ENCODE measurements at places on chromosomes 4 and X.
A peak's percentile ranks its signal among the peaks of the same experiment; 100 is the strongest.

DNA sequence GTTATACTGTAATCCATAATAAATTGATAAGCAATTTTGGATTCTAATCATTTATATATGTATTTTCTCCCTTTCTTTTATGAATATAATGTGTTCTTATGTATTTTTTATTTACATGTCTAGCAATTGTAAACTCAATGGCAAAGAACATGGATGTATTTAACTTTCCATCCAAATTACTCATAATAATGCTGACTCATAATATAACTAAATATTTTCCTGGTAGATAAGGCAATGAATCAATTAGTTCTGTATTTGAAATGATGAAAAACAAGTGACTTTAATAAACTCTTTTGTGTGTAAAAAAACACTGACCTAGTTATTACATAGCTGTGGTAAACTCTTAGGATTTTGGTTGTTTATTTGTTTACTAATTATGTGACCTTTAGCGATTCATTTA lies 211.2 kb downstream of the DTHD1 start:
- no peak for DNase-seq

DNA sequence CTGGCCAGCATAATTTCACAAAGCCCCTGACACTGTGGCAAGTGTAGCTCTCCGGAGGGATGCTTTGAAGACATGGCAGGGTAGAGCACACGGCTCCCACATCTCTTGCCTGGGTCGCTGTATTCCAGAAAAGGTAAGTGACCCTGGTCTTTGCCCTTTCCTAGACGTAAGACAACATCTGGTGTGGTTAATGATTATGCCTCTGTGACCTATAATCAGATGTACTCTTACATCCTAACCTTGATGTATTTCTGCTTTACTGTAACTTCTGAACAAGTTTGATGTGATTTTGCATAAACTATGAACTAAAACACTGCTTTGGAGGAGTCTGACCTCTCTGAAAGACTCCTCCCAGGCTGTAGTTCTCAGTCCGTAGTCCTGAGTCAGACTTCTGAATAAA lies 59.1 kb upstream of the ACSL1 start:
- DNase-seq: no peak

- peak; percentile 96 for DNase-seq
Observed at GRCh38 chr4:26687728-26688127, 103.8 kb downstream of the TBC1D19 start.

- peak; percentile 8 for DNase-seq
Observed at GRCh38 chr4:175891851-175892250, 79.8 kb upstream of the GPM6A start.

GRCh38 chr4:122576261-122577188 lies 44.3 kb downstream of the IL21 start:
- DNase-seq: peak; percentile 45

GRCh38 chrX:13087322-13088155 lies 43.1 kb upstream of the FAM9C start:
- DNase-seq: peak; percentile 57

DNA sequence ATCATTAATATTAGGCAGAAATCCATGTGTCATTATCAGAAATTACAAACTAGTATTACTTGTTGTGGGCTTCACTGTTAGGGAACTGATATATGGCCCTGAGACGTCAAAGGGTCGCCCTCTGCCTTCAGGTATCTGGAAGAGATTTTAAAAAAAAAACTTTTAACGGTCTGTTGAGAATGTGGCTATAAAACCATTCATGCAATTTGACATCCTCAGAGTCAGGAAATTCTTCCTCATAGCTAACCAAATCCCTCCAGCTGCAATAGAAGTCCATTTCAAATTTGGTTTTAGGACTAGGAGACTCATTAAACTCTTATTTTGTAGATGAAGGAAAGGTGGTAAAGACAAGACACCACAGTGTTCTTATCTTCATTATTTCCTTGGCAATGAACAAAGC lies 194.2 kb upstream of the NOCT start:
- no peak for DNase-seq

DNA sequence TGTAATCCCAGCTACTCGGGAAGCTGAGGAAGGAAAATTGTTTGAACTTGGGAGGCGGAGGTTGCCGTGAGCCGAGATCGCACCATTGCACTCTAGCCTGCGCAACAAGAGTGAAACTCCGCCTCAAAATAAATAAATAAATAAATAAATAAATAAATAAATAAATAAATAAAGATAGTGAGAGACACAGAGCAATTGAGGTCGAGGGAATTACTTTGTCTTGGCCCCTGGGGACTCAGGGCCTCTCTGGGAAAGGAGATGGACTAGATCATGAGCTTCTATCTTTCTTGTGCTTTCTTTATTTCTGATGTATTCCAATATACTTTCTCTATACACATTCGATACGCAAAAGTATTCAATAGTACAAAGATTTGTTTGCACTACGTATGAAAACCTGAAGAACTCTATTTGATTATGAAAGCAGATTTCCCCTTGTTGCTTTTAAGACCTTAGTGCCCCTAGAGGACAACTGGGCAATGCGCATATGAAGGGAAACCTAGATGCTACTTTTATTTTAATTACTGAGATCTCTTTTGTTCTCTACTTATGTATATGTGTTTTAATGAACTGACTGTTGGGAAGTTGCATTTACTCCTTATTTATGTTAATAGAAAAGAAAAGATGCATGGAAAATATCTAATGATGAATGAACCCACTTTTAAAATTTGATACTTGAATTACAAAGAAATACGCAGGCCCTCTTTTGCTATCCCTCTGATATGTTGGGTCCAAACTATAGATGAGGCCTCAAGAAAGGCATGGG lies 12.8 kb upstream of the ELOVL6 start:
- peak; percentile 63 for DNase-seq

DNA sequence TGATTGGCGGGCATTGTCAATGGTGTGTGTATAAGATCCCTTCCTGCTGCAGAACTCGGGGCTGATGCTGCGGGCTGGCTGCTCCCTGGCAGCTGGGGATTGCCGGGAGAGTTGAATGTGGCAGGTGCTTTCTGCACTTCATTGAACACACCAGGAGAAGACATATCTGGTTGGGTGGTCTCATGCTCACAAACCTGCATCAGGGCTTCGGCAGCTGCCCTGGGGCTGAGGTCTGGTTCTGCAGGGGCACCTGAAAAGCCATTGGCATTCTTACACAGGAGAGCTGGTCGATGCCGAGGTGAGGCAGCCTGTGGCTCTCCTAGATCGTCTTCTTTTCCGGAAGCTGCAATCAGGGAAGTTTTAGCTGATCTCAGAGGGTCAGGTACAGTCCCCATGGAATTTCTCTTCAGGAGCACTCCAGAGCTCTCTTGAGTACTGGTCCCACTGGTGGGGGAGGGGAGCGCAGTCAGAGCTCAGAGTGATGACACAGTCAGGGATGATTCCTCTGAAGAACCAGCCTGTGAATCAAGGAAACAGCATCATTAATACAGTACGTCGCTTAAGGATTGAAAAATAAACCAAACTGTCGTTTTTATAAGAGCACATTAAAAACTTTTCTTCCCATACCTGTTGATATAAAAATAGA lies 57.8 kb downstream of the GPRIN3 start:
- no peak for DNase-seq

- peak; percentile 27 for DNase-seq
Observed at GRCh38 chr4:101178731-101179130, 168.6 kb downstream of the PPP3CA start.

DNA sequence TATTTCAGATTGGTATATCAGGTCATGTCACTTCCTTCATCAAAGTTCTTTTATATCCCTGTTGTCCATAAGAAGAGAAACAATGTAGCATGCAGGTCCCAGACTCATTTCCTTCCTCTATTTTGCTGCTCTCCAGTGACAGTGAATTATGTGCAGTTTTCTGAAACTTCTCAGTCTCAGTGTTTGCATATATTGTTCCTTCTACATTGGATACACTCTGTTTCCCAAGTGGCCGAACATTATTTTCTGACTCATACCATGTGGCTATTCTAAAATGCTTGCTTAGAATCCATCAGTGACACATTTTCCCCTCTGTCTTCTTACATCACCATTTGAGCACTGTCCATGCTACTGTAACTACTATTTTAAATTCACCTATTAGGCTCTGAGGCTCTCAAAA lies 305.7 kb downstream of the PDHA2 start:
- no peak for DNase-seq

- peak; percentile 72 for DNase-seq
Observed at GRCh38 chr4:170138580-170139194, 48.9 kb upstream of the AADAT start.

DNA sequence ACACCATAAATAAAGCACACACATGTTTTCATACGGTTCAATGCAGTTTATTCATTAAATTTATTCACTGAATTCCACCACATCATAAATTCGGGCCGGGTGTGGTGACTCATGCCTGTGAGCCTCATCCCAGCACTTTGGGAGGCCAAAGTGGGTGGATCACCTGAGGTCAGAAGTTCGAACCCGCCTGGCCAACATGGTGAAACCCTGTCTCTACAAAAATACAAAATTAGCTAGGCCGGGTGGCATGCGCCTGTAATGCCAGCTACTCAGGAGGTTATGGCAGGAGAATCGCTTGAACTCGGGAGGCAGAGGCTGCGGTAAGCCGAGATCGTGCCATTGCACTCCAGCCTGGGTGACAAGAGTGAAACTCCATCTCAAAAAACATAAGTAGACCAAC lies 131.6 kb downstream of the PDS5A start:
- peak; percentile 34 for DNase-seq

DNA sequence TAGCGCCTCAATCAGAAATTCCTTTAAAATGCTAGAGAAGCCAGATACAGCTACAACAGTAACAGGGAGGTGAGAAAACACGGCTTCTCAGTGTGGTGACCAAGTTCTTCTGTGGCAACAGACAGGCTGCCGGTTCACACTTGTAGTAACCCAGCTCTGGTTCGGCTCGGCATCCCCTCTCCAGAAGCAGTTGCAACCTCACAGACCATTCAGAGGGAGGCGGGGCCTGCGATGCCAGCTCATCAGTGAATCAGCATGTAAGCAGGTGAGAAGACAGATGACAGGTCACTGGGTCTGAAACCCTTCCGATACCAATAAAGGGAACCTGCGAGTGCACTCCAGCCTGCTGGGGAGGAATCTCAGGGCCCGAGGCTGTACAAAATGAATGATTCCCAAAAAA lies 251.0 kb downstream of the KCNIP4 start:
- DNase-seq: no peak

DNA sequence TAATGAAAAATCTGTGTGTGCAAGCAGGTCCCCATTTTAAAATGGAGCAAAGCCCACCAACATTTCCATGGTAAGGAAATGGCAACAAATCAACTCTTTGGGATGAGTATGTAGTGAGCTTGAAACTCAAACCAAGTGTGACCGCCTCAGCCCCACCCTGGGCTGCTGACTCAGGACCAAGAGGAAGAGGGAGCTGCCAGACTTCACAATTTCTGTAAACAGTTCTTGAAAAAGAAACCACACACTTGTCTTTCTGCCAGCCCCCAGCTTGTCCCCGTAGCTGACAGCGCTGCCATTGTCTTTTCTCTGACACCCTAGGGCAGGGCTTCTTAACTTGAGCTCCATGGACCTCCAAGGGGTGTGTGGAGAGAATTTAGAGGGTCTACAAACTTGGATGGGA lies 10.3 kb downstream of the RTL5 start:
- peak; percentile 80 for DNase-seq

DNA sequence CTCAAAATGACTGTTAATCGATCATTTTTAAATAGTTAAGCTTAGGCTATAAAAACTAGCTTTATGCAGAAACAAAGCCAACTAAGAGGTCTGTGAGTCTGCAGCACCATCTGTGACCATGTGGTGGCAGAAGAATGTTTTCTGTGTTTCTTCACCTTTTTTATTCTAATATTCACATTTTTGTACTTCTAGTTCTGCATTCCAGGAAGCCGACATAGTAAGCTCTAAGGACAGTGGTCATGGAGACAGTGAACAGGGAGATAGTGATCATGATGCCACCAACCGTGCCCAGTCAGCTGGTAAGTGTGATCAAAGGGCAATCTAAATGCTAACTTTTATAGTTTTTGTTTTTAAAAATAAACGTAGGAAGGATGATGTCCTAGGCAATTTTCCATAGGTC lies 5.6 kb downstream of the PCDH10 start:
- DNase-seq: peak; percentile 11

GRCh38 chrX:22486296-22486695 lies 213.6 kb downstream of the CBLL2 start:
- DNase-seq: no peak

GRCh38 chr4:118973295-118973694 lies 84.6 kb downstream of the SYNPO2 start:
- no peak for DNase-seq

- DNase-seq: peak; percentile 5
Observed at GRCh38 chr4:13597604-13598003, 29.9 kb downstream of the BOD1L1 start.

- DNase-seq: peak; percentile 1
Observed at GRCh38 chrX:52608961-52609360, 45.7 kb downstream of the SSX7 start.

GRCh38 chrX:40108959-40109287 lies 11.2 kb upstream of the BCOR start:
- peak; percentile 75 for DNase-seq

DNA sequence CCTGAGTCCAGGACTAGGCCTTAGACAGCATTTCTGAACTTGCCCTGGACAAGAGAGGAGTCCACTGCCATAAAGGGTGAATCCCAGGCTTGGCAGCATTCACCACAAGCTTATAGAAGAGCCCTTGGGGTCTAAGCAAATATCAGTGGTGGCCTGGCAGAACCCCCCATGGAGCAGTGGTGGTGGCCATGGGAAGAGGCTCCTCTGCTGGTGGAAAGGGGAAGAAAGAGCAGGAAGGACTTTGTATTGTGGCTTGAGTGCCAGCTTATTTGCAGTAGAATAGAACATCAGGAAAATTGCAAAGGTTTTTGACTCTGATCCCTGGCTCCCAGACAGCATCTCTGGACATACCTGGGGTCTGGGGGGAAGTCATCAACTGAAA lies 58.1 kb upstream of the STARD8 start:
- DNase-seq: no peak

DNA sequence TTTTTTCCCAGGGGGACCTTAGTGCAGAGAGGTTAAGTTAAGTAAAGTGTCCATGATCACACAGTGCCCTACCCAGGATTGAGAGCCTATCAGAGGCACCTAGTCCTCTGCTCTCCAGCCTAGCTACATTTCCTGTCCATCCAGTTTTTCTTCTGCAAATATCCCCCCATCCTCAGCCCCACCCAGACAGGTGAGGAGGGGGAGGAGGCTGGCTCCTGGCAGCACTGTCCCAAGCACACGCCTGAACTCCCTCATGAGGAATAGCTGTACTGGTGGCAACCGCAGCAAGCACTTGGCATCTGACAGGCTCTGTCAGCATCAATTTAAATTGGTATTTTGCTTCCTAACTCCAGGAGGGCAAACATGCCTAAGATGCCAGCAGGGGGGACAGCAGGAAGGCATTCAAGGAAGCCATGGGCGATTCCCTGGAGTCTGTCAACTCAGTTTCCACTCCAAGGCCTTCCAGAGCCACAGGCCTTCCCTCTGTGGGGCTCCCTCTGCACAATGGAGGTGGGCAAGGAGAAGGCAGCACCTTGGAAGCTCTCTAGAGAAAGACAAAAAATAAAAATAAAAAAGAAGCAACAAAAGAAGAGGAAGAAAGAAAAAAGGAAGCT lies 6.4 kb upstream of the FRMPD3 start:
- DNase-seq: no peak

- no peak for DNase-seq
Observed at GRCh38 chr4:25993395-25994185, 79.6 kb downstream of the SMIM20 start.

- no peak for DNase-seq
Observed at GRCh38 chrX:12950851-12951594, 23.9 kb upstream of the TMSB4X start.

- DNase-seq: peak; percentile 84
Observed at GRCh38 chr4:159248384-159249178, 145.7 kb downstream of the RAPGEF2 start.

- no peak for DNase-seq
Observed at GRCh38 chr4:890036-890695, 42.0 kb downstream of the GAK start.

Measured in AG10803 (cell line).